ENCODE measurements at places on chromosomes 5 and 9.

GRCh38 chr5:38451074-38451725, 105.2 kb downstream of the LIFR start:
- no peak for DNase-seq

DNA sequence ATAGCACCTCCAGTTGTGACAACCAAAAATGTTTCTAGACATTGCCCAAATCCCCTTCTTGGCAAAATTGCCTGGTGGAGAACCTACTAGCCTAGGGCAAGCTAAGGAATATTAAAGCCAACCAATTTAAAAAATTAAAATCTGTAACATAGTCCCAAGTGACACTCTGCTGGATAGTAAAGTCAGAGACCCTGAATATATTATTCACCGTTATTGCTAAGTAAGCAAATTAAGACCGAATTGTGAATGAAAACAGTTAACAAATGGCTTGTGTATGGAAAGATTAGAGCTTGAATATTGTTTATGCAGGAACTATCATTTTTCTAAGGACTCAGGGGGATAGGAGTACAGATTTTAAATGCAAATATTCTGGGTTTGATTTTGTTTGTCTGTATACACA, 208.1 kb downstream of the DMAC1 start:
- no peak for DNase-seq

DNA sequence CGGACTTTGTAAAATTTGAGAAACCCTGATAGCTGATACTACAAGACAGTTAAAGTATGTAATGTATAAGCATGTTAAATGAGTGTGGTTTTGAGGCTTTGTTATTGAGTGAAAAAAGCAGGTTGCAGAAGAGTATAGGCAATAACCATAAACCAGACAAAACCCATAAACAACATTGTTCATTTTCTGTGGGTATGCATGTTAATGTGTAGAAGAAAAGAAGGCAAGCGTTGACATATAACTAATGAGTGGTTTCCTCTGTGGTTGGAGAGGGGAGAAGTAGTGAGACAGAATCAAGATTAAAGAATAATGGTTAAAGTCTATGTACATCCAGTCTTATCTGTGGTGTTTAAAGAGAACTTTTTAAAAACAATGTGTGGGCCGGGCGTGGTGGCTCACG, 26.2 kb downstream of the RAD23B start:
- DNase-seq = no peak

DNA sequence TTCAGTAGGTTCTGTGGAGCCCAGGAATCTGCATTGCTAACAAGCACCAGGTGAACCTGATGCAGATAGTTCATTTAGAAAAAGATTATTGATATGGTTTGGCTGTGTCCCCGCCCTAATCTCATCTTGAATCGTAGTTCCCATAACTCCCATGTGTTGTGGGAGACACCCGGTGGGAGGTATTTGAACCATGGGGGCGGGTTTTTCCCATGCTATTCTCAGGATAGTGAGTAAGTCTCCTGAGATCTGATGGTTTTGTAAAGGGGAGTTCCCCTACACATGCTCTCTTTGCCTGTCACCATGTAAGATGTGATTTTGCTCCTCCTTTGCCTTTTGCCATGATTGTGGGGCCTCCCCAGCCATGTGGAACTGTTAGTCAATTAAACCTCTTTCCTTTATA, 212.0 kb downstream of the RAB3C start:
- no peak for DNase-seq

GRCh38 chr5:95130941-95131340, 154.0 kb downstream of the MCTP1 start:
- DNase-seq = no peak

- no peak for DNase-seq
Observed at GRCh38 chr5:154771383-154771901, 16.3 kb downstream of the LARP1 start.

DNA sequence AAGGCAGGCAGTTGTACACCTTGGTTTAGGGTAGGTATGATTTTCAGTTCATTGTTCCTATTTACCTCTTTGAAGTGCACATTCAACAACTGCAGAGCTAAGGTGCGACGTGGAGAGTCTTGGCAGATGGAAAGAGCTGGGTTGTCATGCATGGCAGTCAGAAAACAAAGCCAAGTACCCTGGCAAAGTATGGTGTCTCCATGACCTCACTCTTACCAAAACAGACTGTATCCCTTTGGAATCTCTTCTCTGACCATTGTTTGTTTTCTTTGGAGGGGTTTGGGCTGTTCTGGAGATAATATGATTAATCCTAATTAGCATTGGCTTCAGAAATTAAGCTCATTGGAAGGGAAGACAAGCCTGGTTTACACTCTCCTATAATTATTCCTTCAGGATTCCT, 665.7 kb downstream of the DNAH5 start:
- DNase-seq = no peak

DNA sequence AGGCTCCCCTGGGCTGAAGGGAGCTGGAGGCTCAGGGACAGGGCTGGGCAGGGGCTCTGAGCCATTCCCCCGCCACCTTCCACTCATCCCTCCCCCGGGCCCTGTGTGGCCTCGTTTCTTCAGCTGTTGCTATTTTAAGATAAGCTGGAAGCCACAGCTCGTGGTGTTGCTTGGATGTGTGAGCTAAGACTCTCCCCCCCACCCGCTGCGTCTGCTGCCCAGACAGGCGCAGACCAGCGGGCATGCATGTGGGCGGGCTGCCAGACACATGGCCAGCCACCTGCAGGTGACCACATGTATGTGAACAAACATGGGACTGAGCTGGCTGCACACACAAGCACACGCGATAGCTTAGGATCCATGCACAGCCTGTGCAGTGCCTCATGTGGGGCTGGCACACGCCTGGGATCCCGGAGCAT, 8.7 kb downstream of the SNCB start:
- DNase-seq = no peak

- DNase-seq = no peak
Observed at GRCh38 chr5:17163221-17163620, 54.2 kb upstream of the BASP1 start.

DNA sequence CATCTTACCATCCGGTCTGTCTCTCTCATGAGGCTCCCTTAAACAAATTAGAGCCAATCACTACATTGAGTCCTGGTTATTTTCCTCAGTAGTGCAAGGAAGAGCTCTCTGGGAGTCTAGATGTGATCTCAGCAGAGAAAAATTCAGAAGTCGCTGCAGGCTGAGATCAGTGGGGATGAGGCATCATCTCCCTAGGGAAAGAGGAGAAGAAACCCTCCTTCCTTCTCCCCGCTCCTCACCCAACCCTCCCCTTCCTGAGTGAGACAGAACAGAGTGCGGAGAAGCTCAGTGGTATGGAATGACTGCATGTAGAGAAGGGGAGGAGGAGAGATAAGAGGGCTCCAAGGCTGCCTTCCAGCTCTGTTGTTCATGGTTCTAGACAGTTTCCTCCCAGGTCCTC, 80.5 kb downstream of the PAPPA start:
- no peak for DNase-seq

DNA sequence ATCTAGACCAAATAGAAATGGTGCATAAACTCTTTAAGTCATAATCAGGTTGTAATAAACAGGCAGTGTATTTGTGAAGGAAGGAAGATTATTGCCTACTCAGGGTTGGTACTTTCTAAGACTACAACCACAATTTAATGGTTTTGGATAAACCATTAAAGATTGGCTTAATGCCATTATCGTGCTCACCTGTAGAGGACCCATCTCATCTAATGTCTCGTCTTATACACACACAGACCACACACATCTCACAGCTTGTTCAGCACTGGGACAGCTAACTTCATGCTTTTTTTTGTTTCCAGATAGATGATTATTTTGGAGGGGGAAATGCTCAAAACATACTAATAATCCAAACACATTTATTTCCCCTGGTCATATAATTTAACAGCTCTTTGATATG, 175.7 kb upstream of the SLC12A2 start:
- DNase-seq = no peak

DNA sequence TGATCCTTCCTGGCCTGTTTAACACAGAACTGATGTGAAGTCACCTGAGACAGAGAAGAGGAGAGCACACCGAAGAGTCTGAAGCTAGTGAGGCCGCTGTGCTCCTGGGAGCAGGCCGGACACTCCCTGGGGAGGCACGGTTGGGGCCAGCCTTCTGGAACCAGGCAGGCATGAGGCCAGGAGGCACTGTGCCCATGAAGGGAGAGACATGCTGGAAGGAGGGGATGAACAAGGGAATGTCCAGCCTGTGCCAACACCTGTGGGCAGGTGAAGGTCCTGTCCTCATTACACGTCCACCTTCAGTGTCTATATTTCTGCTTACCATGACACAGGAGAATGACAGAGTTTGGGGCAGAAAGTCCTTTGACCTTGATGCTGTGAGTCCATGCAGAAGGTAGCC, 183.8 kb upstream of the S1PR3 start:
- no peak for DNase-seq

DNA sequence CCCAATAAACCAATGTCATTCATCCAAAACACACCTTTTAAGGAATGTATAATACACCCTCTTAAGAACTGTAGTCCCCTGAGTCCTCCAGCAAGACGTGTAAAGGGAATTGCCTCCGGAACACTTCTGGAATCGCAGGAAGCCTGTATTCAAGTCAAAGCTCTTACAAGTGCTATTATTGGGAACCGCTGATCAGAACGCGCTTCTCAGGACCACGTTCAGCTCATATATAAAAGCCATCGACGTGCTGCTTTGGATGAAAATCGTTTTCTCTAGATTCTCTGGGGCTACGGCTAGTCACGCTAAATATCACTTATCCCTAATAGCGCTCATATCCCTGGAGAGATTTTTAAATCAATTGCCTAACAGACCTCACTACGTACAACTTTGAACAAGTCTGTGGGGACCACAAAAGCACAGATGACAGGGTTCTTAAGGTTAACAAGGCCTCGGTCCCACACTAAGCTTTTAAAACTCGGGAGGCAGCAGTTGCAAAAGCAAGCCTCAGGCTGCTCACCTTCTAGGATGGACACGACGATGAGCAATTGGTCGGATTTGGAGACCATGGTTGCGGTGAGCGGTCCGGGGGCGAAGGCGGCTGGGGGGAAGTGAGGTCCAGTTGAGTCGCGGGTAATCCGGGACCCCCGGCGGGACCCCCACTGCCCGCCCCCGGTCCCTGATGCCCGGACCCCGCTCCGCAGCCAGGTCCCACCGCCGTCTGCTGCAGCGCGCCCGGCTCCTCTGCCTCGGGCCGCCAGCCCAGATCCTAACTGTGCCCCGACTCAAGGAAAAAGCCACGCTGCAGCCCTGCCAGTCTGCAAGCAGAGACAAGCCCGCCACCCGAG, 548 bp downstream of the CEP120 start:
- DNase-seq = no peak

DNA sequence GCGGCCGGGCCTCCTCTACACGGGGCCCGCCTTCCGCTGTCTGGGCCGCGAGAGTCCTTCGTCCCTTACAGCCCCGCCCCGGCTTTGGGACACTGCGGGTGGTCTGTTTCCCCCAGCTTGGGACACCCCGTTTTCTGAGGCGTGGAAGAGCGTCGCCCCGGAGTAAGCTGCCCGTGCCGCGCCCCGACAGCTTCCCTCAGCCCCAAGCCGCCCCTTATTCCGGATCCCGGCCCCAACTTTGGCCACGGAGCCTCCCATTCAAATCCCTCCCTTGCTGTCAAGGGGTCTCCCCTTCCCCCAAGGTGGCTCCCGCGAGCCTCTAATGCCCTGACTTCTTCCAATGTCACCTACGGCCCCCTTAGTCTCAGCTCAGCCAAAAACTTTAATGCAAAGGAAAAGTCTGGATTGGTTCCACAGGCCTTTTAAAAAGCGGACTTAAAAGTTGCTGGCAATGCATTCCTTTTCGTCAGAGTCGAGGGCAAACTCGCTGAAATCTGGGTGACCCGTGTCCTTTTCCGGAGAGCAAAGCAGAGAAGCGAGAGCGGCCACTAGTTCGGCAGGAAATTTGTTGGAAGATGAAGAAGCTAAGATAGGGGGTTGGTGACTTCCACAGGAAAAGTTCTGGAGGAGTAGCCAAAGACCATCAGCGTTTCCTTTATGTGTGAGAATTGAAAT, 19.8 kb downstream of the EXOSC2 start:
- no peak for DNase-seq

GRCh38 chr5:93922551-93922950, 181.2 kb upstream of the POU5F2 start:
- no peak for DNase-seq

All from activated gamma-delta T cell (primary cell).